Activated CD8-positive, alpha-beta T cell treated with anti-CD3 and anti-CD28 coated beads, Interleukin-2, amount 10 ng/mL, durations not matched to agents 7 days and 5 days (primary cell): ENCODE measurements at places on chromosomes 13 and 19.

DNA sequence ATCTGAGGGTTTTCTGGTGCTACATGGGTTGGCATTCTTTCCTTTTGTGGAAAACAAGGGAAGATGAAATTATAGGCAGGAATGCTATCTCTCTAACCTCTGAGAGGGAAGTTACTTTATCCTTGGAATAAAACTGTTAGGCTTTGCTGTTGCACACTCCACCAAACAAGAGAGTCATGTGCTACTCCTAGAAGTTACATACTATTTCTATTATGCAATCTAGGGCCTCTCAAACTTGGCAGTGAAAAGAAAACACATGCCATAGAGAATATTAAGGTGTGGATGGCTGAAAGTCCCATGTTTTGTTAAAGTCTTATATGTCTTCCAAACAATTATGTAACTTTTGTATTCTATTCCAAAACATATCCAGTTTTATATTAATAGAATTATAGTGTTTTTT, 367.9 kb downstream of the SLC7A1 start:
- DNase-seq, result no peak

DNA sequence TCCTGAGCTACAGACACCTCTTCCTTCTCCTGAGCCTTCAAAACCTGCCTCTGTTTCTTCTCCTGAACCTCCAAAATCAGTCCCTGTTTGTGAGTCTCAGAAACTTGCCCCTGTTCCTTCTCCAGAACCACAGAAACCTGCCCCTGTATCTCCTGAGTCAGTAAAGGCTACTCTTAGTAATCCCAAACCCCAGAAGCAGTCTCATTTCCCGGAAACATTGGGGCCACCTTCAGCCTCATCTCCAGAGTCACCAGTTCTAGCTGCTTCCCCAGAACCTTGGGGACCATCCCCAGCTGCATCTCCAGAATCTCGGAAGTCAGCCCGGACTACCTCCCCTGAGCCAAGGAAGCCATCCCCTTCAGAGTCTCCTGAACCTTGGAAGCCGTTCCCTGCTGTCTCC, 10.0 kb downstream of the CHAMP1 start:
- DNase-seq, result no peak

GRCh38 chr13:111994578-111994977, 72.4 kb upstream of the SOX1 start:
- DNase-seq, result no peak

DNA sequence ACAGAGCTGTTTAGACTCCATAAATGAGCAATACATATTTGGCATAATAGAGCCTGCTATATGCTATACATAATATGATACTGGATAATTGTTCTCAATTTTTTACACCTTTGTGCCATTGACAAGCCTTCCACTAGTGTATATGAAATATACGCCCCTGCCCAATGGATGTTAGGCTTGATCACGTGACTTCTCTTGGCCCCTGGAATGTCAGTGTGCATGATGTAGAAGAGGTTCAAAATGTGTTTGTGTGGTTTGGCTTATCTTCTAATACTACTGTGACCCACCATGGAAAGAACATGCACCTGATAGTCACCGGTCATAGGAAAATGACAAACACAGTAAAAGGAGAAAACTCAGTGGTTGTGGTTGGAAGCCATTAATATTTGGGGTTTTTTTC, 479.4 kb downstream of the PCDH20 start:
- DNase-seq, result no peak

GRCh38 chr13:45315520-45316167, 25.3 kb downstream of the TPT1 start:
- no peak for DNase-seq

- DNase-seq, result no peak
These were observed 810 bp upstream of the KANK2 start for GRCh38 chr19:11198175-11198534.

GRCh38 chr13:80363890-80364503, 23.1 kb upstream of the SPRY2 start:
- no peak for DNase-seq

- no peak for DNase-seq
These were observed 114.6 kb downstream of the KDM4B start for GRCh38 chr19:5083547-5083965.

- no peak for DNase-seq
These were observed 45.0 kb downstream of the MYH14 start for GRCh38 chr19:50248413-50248812.

DNA sequence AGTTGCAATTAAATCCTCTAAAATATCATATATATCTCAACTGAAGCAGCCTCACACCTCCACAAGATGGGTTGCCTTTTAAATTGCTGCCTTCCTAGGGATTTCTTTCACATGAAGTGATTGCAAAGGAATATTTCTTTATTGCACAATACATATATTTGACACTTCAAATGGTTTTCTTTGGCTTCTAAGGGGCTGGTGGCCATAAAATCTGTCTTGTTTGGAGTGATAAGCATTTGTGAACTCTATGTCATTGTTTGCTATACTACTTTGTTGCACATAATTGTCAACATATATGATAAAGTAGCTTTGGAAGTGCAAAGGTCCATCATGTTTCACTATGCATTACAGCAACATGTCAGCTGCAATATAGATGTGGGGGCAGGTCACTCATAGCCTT, 2380.9 kb downstream of the PCDH9 start:
- DNase-seq, result no peak

- peak; percentile 85 for DNase-seq
These were observed 630 bp downstream of the RNF126 start for GRCh38 chr19:662207-662961.

- DNase-seq, result no peak
These were observed 72.7 kb downstream of the ZNF254 start for GRCh38 chr19:24159707-24160106.

DNA sequence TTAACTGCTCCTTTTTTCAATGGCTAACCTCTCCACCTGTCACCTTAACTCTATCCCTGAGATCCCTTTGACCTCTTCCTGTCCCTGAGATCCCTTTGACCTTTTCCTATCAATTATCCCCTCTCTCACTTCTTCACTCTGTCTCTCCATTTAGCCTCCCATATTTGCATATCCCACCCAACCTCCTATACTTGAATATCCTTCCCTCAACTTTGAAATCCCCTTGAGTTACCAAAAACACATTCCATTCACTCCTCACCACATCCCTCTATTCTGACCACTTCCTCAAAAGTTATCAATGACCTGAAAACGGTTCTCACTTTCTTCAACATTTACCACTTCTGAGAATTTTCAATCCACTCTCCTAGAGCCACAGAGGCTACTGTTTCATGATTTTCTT, 3.0 kb downstream of the MYCBP2 start:
- no peak for DNase-seq
